ENCODE measurements at places on chromosomes 6 and 20.

- no peak for DNase-seq
Observed at GRCh38 chr6:153645326-153645725, 393.7 kb upstream of the OPRM1 start.

DNA sequence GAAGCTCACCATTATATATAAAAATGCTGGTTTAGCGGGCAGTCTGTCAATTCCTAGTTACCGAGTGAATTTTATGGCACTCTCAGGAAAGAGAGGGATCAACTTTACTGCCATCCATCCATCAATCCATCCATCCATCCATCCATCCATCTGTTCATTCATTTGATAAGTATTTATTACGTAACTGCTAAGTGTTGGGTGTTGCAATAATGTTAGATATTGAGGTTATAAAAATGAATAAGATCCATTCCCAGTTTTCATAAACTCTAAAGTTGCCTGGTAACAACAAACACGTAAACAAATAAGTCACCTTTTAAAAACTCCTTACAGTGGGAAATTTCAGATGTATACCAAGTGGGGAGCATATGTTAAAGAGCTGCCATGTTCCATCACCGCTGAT, 36.8 kb downstream of the SASH1 start:
- no peak for DNase-seq

- no peak for DNase-seq
Observed at GRCh38 chr6:13454286-13455221, 32.8 kb downstream of the GFOD1 start.

- no peak for DNase-seq
Observed at GRCh38 chr6:74805916-74806696, 399.7 kb downstream of the COL12A1 start.

DNA sequence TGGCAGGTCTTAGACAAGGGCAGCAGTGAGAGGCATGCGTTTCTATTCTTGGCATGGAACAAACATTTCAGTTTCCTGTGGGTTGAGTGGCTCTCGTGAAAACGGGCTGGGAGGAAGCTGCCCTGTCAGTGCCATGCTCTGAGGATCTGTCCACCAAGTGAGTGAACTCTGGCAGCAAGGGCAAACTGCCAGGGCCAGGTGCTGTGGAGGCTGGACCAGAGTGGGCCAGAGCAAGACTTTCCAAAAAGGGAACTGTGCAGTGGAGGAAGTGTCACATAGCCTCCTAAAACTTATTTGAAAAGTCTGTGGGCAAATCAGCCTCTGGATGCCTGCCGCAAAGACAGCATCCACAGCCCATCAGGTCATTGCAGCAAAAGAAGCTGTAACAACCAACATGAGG, 44.2 kb upstream of the TAB2 start:
- no peak for DNase-seq

- DNase-seq: no peak
Observed at GRCh38 chr6:169073311-169073710, 180.3 kb downstream of the THBS2 start.

GRCh38 chr20:4027590-4028265, 12.4 kb upstream of the RNF24 start:
- DNase-seq: no peak

Data from DMS 273 treated with DMSO at 0.1 percent for 48 hours (cell line).